NCI-H2081 treated with DMSO at 0.1 percent for 48 hours (cell line): ENCODE measurements at places on chromosomes 4 and X.

- DNase-seq = no peak
These were observed 72.2 kb downstream of the CRLF2 start for GRCh38 chrX:1140236-1140681.

- DNase-seq = peak; percentile 39
These were observed 26.5 kb upstream of the XIAP start for GRCh38 chrX:123833387-123833786.

GRCh38 chr4:8308856-8309771 is 39.6 kb downstream of the HTRA3 start:
- DNase-seq = no peak

DNA sequence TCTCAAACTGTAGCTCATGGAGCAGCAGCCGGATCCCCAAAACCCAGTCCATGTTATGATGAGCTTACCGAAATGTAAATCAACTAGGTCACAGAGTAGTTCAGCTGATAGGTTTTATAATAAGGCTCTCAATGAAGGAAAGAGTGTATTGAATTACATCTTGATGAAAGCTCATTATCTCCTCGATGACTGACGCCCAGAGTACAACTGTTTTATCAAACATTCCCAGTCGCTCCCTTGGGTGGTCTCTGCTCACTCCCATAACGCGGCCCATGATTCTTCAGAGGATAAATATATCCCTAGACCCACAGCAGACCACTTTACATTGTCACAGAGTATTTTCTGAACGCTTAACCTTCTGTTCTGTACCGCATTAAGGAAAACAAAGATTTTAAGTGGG is 452.3 kb upstream of the GALNT7 start:
- no peak for DNase-seq

- no peak for DNase-seq
These were observed 25.9 kb downstream of the DCX start for GRCh38 chrX:111386077-111386476.

DNA sequence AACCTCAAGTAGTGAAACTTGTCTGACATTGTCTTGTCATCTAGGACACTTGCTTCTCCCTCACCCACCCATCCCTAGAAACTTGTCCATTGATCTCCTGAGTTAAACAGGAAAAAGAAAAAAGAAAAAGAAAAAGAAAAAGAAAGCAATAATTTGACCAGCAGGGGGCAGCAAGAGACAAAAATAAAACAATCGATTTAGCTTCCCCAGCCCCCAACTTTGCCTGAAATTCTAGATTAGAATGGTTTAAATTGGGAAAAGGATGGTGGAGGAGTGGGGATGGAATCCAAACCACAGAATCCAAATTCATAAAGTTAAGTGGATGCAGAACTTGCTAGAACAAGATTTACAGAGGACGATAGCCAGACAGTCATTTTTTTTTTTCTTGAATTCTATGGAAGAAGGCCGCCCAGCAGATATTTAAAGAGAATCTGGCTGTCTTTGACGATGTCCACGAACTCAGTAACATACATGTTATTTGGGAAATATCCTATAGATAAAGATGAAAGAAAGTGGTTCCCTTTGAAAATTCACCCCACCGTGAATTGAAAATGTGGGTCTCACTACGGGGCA is 282.9 kb downstream of the USP46 start:
- DNase-seq = no peak

DNA sequence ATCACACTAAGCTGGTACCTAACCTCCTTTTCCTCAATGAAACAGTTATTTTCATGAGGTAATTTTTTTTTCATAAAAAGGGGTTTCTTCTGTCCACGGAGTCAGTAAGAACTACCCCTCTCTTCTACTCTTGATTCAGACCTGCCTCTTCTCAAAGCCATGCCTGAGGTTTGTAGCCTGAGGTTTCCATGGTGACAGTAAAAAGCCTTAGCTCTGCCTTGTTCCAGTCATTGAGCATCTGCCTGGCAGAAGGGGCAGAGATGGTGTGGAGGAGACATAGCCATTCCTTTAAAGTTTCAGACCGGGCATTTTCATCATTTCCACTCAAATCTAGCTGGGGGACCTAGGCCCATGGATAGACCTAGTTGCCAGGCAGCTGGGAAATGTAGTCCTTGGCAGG is 135.5 kb downstream of the REPS2 start:
- DNase-seq = no peak

DNA sequence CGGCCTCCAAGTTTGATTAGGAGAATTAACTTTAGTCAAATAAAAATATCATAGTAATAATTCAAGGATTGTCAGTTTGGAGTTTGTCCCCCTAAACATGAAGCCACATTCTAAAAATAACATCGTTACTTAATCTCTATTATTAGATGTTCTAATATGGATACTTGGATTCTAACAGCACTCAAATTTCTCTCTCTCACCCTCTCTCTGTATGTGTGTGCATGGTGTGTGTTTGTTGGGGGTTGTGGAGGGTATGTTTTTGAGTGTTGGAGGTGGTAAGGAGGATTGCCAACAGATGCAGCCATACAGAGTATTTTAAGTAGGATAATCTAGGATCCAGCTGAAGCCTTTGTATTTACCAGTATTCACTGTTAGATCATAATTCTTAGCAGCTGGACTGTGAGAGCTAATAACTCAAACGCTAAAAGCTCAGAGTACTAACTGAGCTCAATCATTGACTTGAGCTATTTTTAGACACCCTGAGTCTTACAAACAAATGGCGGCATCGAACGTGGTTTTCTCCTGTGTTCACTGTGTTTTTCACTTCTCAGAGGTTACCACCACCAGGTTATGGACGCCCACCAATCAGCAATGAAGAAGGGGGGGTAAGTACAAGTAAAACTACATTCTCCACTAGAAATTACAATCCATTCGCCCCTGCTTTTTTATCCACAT is 8.8 kb downstream of the ENAM start:
- DNase-seq = no peak

- peak; percentile 70 for DNase-seq
These were observed 1414.7 kb upstream of the TENM3 start for GRCh38 chr4:180828455-180829018.

DNA sequence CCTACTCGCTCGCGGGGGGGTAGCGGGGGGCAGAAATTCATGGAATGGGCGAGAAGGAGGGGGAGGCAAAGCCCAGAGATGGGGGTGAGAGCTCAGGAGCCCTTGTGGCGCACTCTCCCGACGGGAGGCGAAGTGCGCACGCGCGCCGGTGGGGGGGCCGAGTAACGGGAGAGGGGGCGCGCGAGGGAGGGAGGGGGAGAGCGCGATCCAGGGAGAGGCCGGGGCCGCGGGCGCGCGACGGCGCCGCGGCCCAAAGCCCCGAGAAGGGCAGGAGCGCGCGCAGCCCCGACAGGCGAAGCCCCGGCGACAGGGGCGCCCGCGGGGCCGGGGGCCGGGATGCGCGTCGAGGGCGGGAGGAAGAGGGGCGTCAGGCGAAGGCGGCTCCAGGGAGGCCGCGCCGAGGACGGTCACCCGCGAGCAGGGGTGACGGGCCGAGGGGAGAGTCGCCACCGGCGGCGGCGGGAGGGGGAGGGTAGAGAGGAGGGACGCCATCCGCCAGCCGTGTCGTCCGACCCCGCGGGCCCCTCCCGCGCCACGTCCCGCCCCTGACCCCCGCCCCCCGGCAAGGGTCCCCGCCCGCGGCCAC is 421 bp downstream of the MECP2 start:
- DNase-seq = no peak

- DNase-seq = no peak
These were observed 216.6 kb downstream of the PDGFC start for GRCh38 chr4:156754832-156755570.

DNA sequence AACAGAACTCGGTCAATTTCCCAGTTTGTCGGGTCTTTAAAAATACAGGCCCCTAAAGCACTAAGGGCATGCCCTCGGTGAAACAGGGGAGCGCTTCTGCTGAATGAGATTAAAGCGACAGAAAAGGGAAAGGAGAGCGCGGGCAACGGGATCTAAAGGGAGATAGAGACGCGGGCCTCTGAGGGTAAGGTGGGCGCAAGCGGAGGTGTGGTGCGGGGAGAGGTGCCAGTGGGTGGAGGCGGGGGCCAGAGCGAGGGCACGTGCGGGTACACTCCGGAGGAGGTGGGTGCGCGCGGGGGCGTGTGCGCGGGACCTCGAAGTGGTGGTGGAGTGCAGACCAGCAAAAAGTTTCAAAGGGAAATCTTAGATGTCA is 787 bp upstream of the TET2 start:
- no peak for DNase-seq

GRCh38 chr4:189029976-189030504 is 890.8 kb downstream of the TRIML1 start:
- DNase-seq = no peak

GRCh38 chrX:16834806-16835205 is 35.4 kb downstream of the RBBP7 start:
- no peak for DNase-seq

DNA sequence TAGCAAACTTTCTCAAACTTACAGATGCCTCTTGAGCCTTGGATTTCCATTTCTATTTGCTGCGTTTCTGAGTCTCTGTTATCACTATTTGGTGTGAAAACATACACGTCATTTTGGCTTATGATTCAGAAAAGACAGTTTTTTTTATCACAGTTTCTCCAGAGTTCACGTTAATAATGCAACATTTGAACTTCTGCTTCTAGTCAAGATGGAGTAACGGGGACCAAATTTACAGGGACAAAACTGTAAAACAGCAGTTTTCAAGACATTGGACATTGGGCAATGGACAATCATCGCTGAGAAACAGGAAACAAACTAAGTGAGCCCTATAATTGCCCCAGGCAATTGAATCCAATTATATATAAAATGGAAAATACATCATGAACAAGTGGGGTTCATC is 36.2 kb upstream of the TASL start:
- no peak for DNase-seq

GRCh38 chr4:87092389-87093141 is 127.9 kb downstream of the KLHL8 start:
- DNase-seq = no peak

GRCh38 chr4:142043509-142043908 is 407.1 kb downstream of the IL15 start:
- no peak for DNase-seq

GRCh38 chr4:173450281-173450680 is 51.4 kb upstream of the SCRG1 start:
- no peak for DNase-seq

GRCh38 chr4:118988635-118988972 is 100.0 kb downstream of the SYNPO2 start:
- DNase-seq = no peak

DNA sequence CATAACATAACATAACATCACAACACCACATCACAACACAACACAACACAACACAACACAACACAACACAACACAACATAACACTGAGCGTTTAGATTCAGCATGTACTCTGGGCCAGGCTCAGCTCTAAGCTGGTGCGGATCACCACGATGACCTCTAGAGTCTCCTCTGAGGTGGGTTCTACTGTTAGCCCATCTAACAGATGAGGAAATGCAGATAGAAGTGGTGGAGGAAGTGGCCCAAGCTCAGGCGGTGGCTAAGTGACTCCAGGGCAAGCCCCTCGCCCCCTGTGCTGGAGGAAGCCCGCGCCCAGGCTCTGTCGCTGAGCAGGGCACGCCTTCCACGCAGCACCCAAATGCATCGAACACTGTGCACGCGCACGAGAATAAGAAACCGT is 45.3 kb upstream of the CDKN2AIP start:
- no peak for DNase-seq

DNA sequence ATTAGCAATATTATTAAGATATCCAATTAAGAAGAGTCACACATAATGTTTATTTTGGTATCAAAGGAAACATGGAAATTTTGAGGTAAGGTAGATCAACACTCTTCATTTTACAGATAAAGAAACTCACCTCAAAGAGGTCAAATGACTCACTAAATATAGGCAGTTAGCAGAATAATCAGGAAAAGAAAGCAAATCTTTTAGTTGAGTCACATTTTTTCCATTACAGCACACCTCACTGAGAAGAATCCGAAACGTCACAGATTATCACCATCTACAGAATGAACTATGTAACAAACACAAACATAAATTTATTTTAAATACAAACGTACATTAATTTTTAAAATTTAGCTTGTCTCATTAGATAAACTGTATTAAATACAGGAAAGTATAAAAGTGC is 70.1 kb downstream of the TMEM47 start:
- DNase-seq = no peak

DNA sequence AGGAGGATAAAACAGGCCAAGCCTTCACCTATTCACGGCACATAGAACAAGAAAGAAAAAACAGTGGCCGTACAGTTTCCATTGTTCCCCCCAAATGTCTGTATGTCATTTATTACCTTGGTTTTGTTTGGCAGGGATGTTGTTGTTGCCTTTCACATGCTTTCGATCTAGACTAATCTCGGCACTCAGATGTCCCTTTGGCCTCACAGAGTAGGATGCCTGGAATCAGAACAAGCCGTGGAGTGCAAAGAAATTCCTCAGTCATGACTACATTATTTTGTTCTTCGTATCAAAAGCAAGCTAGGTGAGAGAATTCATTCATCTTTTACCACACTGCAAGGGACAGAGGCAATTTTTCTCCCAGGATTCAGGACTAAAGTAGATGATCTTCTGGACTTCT is 106.9 kb downstream of the SMIM20 start:
- DNase-seq = no peak

DNA sequence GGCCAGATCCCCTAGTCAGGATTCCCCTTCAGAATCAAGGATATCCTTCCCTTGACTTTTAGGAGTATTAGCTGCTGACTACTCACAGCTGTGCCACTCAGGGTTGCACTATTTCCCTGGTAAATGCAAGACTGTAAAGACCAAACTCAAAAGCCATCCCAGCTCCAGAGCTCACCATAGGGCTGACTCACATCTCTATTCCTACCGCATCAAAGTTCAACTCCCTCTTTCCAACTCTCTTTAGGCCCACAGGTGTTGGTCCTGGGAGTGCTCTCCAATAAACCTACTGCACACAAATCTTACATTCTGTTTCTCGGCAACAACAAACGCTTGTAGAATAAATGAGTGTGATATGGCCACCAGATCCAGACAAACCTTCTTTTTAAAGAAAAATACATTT is 109.6 kb downstream of the PPP3CA start:
- DNase-seq = no peak

GRCh38 chr4:155578726-155579370 is 87.8 kb upstream of the GUCY1A1 start:
- DNase-seq = no peak

DNA sequence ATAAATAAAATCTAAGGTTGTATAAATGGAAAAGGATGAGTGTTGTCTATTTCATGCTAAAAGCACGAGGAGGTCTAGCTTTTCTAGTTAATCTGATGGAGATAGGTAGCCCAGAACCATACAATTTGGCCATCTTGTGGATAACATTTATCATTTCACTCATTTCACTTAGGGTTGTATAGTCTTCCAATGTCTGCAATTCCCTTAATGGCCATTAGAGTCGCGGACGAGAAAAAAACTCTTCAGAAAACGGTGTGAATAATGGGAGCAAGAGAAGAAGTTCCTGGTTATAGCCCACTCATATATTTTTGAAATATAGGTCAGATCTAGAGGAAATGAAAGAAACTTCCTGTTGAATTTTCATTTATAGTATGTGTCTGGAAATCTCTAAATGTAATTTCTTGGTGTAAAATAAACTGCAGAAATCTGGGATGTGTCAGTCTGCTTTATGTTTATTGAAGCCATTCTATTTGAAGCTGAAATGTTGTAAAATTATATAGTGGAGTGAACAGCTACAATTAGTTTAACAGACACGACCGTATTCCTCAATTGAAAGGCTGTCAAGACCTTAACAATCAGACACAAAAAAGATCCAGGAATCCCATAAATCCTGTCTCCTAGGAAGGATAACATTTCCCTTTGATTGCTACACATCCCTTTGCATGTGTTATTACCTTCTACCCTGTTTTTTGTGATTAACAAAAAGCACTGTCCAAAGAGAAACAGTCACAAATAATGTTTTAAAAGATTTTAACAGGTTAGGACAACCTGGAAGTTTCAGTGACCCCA is 47.7 kb upstream of the MGST2 start:
- no peak for DNase-seq
